ENCODE measurements at places on chromosomes 6 and 20. TPM values are rescaled to one million over a fixed set of nuclear protein-coding genes. Genes with fewer than 3 reads are reported as not detected.

The PRL gene
- total RNA-seq: not detected

The CHRNA4 gene
- total RNA-seq: 0.45 TPM

The GPLD1 gene
- total RNA-seq: 7.9 TPM

DNA sequence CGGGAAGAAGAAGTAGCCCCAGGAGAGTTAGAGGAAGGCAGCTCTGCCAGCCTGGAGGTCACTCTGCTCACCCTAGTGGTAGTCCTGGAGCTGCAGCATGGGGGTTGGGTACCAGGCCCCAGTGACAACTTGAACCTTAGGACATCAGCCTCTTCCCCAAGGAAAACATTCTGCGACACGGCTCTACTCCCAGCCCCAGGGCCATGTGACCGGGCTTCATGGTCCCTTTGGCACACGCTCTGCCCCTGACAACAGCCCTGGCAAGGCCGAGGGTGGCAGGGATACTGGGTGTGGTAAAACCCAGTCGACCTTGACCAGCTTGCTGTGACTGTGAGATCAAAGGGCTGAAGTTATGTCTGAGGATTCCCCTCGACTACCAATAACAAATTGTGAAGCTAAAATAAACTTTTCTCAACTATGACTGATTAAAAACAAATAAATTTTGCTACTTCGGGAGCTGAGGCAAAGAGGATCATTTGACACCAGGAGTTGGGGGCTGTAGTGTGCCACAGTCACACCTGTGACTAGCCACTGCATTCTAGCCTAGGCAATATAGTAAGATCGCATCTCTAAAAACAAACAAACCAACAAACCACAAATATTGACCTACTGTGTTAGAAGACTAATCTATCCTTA, 24.4 kb upstream of the ARID1B start:
- peak; percentile 82 for DNase-seq

- DNase-seq: no peak
Measured at GRCh38 chr6:6716998-6717763, 128.7 kb downstream of the LY86 start.

DNA sequence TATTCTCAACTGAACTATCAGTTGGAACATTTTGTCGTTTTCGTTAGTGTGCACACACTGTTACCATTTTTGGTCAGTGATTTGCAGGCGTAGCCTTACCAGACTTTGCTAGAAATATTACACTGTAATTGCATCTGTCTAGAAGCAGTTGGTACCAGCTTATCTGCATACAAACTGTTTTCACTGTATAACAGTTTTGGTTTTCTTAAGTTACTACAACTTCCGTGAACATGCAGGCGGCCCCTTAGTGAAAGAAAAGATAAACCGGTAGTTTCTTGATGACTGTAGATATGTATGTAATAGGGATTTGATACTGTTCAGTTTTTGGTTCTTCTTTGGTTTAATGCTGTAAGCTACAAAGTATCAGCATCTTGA, 1.3 kb downstream of the DSTN start:
- no peak for DNase-seq

The SERINC3 gene
- 83.0 TPM for total RNA-seq

The BPI gene
- total RNA-seq: not detected

GRCh38 chr20:10837901-10838300, 164.1 kb upstream of the JAG1 start:
- DNase-seq: no peak

The AIF1 gene
- 0.84 TPM for total RNA-seq

The C20orf202 gene
- not detected for total RNA-seq

All from endodermal cell (in vitro differentiated cells).